Left renal pelvis (tissue), 4 donors: ENCODE measurements at places on chromosomes 6 and 20. TPM values are rescaled to one million over a fixed set of nuclear protein-coding genes. Genes with fewer than 3 reads are reported as not detected.

The FAM83D gene
- 15.2 TPM for polyA plus RNA-seq

The GINS1 gene
- polyA plus RNA-seq: 20.1 TPM

The OR2H1 gene
- not detected for polyA plus RNA-seq

The EYS gene
- polyA plus RNA-seq: 0.78 TPM

The OR12D3 gene
- not detected for polyA plus RNA-seq

The UST gene
- 13.8 TPM for polyA plus RNA-seq

The LSM2 gene
- polyA plus RNA-seq: 84.4 TPM

DNA sequence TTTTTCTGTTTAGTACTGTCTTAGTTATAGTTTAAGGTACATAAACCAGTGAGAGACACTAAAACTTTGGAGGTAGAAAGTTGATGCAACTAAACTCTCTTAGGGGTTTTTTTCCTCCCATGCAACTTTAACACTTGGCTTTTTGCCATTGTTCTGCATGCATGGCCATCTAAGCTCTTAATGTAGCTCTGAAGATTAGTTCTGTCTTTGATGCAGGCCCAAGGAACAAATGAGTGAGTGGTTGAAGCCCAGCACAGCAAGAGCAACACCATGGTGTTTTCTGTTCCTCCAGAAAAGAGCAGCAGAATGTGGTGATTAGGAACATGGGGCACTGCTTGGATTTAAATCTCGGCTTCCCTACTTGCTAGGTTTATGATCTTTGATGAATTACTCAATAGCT, 89.3 kb downstream of the L3MBTL3 start:
- DNase-seq: no peak

DNA sequence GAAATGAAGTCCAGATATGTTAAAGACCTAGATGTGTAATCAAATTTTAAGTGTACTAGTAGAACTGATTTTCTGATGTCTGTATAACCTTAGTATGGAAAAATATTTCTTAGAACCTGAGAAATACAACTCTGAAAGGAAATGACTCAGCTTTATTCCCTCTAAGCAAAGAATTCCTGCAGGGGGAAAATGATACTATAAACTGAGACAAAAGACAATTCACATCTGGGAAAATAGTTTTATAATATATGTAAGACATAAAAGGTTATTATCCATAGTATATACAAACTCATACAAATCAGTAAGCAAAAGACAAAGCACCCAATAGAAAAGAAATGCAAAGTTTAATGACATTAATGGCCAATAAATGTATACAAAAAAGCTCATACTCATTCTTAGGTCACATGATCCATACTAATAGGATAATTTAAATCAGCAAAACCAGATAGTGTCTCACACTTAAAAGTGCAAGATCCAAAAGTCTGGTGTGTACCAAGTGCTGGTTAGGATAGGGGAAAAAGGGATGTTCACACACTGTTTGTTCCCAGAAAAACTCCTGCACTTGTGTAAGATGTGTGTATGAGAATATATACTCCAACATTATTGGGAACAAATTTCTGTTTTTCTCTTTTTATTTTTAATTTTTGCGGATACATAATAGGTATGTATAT, 22.6 kb downstream of the RNF217 start:
- no peak for DNase-seq

DNA sequence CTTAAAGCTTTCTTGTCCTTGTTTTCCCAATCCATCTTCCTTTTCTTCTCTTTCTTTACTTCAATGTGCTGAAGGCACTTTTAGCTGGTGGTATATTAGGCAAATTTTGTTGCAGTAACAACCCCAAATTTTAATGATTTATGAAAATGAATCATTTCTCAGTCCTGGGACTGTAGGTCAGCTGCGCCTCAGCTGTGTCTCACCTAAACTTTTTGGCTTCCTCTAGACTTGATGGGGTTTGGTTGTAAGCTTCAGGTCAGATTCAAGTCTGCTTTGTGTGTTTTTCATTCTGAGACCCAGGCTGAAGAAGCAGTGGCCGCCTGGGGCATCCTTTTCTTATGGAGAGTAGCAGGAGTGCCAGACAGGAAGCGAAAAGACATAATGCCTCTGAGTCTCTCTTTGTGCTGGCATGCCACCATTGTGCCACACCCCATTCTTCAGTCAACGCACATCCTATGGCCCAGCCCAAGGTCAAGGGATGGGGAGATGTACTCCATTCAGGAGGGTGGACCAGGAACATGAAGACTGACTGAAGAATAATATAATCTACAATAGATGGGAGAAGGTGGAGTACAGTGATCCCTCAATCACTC, 28.9 kb upstream of the CD83 start:
- no peak for DNase-seq

- no peak for DNase-seq
Observed at GRCh38 chr6:123091091-123091895, 95.3 kb downstream of the CLVS2 start.

DNA sequence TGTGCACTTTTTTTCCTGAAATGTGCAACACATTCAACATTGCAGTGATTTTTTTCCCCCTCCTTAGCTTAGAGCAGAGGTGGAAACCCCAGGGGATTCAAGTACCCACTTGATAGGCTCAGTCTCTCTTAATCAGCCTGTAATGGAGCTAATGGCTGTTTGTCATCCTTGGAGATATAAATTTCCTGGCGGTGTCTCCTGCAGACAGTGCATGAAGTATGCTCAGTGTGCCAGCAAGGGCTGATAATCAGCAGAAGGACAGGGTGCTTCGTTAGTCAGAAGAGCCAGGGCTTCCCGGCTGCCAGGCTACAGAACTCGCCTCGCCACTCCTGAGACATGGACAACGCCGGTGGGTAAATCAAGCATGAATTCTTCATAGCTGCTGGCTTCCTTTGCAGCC, 69.8 kb upstream of the PHACTR2 start:
- no peak for DNase-seq

DNA sequence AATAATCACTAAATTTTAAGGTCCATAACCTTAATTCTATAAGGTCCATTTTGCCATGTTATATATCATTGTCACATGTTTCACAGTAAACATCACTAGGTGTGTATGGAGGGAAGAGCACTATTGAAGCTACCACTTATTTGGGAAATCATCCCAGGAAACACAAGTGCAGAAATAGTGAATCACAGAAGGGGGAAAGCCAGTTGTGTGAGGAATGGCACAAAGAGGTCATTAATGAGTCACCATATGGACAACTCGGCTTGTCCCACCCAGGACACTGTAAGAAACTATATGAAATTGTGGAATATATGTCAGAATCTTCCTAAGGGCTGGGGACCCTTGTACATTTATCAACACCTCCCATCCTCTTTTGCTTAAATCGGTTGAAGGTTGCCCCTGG, 13.7 kb downstream of the BTN3A1 start:
- no peak for DNase-seq

DNA sequence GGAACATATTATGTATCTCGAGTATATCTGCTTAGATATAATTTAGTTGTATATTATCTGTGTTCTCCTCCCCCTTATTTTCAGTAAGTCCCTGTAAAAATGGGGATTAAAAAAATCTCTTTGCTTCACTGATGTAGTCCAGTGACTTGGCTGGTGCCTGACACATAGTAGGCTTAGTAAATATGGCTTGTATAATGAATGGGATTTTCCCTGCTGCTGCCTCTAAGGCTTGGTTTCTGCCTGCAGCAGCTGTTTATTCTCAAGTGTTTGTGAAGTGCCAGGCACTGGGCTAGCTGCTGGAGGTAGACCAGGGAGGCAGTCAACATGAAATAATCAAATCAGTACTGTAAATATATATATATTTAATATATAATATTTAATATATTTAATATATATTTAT, 1.6 kb upstream of the ZFP64 start:
- no peak for DNase-seq

DNA sequence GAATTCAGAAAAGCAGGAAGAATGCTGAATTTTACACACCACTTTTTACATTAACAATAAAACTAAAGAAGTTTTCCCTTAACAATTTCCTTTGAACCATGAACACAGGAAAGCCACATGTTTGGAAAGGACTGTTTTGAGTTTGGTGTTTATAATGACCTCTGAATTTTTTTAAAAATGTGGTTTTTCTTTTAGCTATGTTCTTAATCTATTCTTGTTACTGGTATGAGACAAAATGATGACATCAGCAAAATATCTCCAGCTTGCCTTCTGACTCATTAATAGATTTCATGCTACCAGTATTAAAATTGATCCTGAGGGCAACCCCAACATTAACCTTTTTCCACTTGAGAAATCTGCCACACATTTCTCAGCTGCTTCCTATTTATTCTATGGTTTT, 217.5 kb upstream of the THEMIS start:
- DNase-seq: no peak

DNA sequence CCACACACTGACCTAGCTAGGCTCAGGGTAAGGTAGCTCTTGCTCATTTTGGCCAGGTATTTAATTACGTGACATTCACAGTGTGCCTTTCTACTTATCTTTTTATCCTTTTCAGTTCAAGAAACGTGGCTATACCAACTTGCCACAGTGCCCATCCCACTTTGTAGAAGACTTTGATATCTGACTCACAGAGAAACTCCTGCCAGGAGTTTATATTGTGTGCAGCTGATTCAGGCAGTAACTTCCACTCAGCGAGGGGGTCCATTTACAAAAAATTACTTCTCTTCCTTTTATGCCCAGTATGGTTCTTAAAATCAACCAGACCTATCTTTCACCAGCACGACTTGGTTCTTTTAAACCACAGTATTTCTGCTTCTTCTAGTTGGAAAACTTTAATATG, 75.6 kb downstream of the PRL start:
- no peak for DNase-seq

DNA sequence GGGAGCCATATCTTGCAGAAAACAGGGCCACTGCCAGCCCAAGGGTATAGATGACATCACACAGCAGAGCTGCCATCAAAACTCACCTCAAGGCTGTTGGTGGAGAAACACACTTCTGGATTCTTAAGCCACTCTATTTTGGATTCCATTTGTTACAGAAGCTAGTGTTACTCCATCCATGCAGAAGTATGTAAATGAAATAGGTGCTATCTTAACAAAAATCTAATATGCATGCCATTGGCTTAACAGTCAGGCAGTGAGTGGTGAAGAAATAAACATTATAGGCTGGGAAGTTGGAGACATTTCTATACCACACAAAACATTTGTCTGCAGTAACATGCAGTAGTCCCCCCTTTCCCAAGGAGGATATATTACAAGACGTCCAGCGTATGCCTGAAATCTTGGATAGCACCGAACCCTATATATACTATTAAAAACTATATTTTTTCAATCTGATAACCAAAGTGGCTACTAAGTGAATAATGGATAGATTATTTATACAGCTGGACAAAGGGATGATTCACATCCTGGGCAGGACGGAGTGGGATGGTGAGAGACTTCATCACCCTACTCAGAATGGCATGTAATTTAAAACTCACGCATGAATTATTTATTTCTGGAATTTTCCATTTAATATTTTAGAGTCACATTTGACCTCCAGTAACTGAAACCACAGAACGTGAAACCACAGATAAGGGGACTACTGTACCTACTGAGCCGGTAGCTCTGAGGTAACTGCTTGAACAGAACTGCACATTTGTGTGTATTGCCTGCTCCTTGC, 160.0 kb upstream of the PLN start:
- no peak for DNase-seq

- DNase-seq: no peak
Observed at GRCh38 chr20:10179574-10180298, 38.9 kb upstream of the SNAP25 start.

DNA sequence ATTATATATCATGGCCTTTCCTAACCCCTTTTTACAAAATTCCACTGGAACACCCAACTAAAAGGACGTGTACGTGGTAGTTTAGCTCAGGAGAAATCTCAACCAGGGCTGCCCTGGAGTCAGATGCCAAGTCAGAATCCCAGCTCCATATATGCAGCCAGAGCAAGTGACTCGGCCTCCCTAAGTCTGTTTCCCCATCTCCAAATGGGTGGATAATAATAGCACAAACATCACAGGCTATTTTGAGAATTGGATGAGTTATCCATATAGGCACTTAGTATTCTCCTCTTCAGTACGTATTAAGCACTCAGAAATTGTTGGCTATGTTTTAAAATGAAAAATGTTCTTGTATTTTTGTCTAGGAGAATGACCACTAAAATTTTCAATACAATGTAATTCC, 481.5 kb downstream of the CD109 start:
- no peak for DNase-seq

DNA sequence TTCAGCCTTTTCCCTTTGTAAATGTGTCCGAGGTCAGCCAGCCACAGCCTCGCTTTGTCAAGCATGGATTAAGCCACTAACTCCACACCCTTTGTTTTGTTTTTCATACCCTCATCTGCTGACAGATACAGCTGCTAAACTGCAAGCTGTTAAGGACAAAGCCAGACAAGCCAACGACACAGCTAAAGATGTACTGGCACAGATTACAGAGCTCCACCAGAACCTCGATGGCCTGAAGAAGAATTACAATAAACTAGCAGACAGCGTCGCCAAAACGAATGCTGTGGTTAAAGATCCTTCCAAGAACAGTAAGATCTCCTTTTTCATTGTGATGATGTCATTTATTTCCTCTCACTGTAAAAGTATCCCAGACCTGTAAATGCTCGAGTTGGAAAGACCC, 269.3 kb downstream of the ARHGAP18 start:
- DNase-seq: no peak

GRCh38 chr6:104014163-104014959, 845.4 kb downstream of the HACE1 start:
- DNase-seq: no peak
